ENCODE measurements at places on chromosomes 2 and 18.

GRCh38 chr2:160783474-160783873, 289.9 kb upstream of the RBMS1 start:
- no peak for DNase-seq

- no peak for DNase-seq
Measured at GRCh38 chr2:174004905-174005605, 39.9 kb upstream of the SP3 start.

GRCh38 chr18:39453882-39454281, 1888.3 kb upstream of the CELF4 start:
- no peak for DNase-seq

GRCh38 chr2:18845854-18846445, 256.6 kb upstream of the NT5C1B start:
- no peak for DNase-seq
